NCI-H1930 (cell line): ENCODE measurements at places on chromosomes 1 and 21.

DNA sequence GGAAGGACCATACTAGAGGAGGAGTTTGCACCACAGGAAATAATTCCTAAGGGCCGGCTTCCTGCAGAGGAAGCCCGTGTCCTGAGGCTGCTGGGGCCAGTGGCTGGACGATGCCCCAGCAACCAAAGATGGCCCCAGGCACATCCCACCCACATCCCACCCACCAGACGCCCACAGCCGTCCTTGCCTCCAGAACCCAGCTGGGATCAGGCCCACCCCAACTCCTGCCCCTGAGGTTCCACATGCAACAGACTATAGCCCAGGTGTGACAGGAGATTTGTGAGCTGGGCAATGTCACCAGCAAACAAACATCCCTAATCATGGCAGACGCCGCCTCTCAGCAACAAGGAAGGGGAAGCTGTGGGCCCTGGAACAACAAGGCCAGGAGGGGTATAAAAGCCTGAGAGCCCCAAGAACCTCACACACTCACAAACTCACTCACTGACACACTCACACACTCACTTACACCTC is at the start of gene KRTAP10-9:
Gene KRTAP10-9 (plus strand): TSS at position 421 of the 471 bp plus-strand sequence. CDS start 79 bp downstream, outside the sequence.
- no peak for DNase-seq

GRCh38 chr1:163137556-163138265 is 65.0 kb downstream of the RGS5 start:
- no peak for DNase-seq

DNA sequence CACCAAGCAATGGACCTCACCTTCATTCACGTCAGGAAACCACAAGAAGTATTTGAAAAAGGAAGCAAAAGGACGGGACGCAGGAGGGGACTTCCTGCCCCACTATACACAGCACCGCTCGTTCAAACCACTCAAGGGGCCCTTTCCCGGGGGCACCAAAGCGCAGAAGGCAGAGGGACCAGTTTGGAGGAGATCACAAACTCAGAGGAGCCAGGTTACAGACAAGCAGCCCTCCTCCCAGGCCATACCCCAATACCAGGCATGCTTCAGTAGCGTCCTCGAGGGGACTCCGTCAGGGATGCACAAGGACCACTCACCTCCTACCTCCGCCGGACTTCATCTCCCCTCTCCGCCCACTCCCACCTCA is 685 bp downstream of the CRTC2 start:
- no peak for DNase-seq

- no peak for DNase-seq
Measured at GRCh38 chr21:17359781-17360180, 153.1 kb upstream of the CXADR start.

- DNase-seq, result no peak
Measured at GRCh38 chr1:160631983-160632625, 14.7 kb downstream of the SLAMF1 start.

GRCh38 chr1:241167121-241167630 is 189.8 kb downstream of the RGS7 start:
- DNase-seq, result no peak

GRCh38 chr21:27104846-27105431 is 138.1 kb upstream of the ADAMTS5 start:
- no peak for DNase-seq

GRCh38 chr1:119808491-119808890 is 2.8 kb downstream of the REG4 start:
- DNase-seq, result no peak

- DNase-seq, result no peak
Measured at GRCh38 chr1:156118177-156118868, 3.8 kb downstream of the LMNA start.

DNA sequence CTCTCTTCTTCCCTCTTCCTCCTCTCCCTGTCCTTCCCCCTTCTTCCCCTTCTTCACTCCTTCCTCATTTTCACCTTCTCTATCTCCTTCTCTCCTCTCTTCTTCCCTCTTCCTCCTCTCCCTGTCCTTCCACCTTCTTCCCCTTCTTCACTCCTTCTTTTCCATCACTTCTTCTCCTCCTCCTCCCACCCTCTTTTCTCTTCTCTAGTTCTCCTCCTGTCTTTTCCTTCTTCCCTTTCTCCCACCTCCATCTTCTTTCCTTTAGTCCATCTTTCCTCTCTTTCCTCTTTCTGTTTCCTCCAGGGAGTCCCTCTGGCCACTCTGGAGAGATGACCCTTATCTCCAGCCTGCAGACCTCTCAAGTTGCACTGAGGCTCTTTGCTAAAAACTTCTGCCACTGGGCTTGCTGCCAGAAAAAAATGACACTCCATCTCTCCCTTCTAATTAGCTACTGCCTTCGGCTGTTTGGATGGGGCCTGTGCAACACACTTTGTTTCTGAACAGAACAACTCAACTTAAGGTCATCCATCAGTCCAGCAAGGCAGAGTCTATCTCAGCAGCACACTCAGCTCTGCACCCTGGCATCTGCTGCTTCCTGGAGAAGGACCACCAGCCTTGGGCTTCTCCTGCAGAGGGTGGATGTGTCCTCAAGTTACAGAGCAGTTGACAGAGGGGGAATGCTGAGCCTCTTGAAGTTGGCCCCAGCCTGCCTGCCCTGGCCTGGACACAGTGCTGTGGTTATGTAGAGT is 538.8 kb downstream of the MATN1 start:
- no peak for DNase-seq

DNA sequence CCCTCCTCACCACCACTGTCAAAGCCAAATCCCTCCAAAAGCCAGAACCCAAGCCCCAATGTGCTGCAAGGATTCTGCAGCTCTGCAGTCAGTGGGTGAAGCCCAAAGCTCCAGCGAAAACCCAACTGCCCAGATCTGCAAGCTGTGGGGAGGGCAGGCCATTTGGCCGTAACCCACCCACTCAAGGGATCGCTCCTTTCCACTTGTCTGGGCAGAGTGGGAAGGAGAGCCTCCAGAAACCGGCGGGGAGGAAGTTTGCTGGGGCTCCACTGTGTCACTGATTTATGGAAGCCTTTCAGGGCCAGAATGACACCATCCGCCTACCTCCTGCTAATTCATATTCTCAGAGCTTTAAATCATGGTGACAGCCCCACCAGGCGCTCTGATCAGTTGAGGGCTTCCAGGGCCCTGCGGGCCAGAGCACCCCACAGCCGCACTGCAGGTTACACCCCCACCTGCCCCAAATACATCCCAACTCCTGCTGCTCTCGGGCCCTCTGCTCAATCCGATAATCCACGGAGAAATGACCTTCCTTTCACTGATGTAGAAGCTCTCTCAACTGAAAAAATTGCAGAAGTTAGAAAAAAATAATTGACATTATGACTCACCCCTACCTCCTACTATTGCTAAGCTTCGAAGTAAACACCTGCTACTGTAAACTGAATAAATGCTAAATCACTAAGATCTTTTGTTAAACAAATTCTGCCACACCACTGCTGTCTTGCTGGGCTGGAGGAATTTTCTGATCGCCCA is 40.6 kb upstream of the RAB4A start:
- DNase-seq, result no peak

DNA sequence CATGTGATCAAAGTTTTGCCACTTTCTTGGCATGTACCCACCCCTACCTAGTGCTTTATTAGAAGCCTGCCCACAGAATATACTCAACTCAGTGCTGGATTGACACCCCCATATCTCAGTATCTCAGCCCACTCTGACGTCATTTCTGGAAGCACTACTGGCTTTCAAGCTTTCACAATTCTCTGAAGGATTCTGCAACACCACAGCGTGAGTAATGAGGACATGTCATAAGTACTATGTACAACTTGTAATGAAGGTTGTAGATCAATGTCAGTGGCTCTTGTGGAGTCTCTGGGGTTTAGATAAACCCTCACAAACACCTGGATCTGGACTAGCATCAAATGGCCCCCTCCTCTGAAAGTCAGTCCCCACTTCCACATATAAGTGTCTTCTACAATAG is 57.2 kb downstream of the TNFSF4 start:
- DNase-seq, result no peak

DNA sequence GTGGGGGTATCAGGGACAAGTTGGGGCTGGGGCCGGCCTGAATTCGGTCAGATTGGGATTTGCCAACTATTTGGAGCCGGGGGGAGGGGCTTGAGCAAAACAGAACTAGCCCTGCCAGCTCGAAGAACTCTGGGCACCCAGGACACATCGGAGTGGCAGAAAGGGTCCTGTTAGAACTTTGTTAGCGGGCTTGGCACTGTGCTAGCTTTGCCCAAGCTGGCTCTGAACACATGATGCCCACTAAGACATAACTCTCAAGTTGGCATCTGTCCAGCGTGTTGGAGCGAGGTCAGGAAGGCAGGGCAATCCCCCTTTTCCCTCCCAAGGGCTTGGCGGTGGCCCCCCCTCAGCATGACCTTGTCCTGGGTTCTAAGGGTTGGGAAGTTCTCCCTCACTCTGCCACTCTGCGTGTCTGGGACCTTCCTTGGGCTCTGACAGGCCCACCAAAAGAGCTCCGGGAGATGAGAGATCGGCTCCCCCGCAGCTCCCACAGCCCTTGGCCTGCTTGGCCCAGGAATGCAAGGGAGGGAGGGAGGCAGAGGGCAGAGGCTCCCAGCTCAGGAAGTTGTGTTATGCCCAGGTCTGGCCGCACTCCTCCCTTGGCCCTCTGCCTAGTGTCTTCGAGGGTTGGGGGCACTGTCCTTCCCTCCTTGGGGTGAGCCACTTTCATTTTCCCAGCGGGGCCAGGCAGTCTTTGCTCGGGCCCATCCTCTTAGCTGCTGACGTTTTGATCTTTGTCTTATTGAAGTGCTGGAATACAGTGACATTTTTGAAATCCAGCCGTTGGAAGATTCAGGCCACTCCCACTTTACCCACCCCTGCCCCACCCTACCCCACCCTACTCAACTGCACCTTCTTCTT is 1.2 kb downstream of the LMNA start:
- no peak for DNase-seq

GRCh38 chr1:63157085-63157484 is 165.3 kb upstream of the FOXD3 start:
- DNase-seq, result no peak

DNA sequence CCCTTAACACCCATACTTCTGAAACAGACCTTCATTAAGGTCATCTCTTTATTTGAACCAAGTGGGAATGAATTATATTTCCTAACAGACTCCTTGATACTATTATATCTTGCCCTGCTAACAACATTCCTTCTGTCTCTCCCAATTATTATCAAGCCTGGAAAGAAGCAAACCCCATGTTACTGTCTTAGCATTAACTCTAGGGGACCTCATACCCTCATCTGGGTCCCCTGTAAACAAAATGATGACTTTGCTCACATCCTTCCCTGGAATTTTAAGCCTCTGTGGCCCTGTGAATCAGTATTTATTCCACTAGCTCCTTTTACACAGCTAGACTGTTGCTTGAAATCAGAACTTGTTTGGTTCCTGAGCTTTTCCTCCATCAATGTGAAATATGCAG is 38.3 kb upstream of the BCL10 start:
- no peak for DNase-seq

DNA sequence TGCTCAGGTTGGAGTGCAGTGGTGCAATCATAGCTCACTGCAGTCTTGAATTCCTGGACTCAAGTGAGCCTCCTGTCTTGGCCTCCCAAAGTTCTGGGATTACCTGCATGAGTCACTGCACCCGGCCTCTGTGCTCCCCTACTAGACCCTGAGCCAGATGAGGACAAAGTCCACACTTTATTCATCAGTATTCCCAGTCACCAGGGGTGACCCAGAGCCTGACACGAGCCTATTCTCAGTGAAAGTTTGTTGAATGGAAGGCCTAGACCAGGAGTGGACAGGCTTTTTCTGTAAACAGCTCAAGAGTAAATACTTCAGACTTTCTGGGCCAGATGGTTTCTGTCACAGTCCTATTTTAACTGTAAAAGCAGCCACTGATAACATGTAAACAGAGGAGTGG is 68.2 kb downstream of the MAB21L3 start:
- DNase-seq, result no peak

GRCh38 chr21:25496825-25497482 is 110.3 kb downstream of the MRPL39 start:
- no peak for DNase-seq

GRCh38 chr1:234745844-234746797 is 136.1 kb upstream of the IRF2BP2 start:
- DNase-seq, result no peak

DNA sequence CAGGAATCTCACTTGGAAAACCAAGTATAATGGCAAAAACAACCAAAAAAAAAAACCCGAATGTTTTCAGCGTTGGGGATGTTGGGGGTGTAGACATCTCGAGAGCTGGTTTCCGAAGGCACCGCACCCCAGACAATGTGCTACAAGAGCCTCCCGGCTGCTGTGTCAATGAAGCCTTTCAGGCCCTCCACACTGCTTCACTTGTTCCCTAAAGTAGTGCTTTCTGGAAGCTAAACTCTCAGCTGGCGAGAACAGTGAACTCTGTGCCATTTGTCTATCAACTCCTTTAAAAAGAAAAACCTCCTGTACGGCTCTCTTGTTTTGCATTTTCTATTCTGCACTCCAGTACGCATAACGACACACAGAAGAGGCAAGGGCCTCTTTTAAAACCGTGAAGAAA is 32.5 kb downstream of the PLEKHO1 start:
- no peak for DNase-seq

- no peak for DNase-seq
Measured at GRCh38 chr1:147608596-147608995, 61.7 kb downstream of the ACP6 start.

DNA sequence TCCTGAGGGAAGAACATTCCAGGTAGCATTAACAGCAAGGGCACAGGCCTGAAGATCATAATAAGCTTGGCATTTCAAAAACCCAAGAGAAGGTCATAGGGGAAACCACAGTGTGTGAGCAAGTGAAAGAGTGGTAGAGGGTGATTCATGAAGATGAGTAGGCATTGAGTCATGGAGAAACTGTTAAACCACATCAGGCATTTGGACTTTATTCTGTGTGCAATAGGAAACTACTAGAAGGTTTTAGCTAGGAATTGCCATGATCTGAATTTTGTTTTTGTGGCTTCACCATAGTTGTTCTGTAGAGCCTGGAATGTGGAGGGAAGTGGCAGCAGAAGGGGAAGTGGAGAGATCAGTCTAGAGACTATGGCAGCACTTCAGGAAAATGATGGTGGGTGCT is 359.0 kb upstream of the PTBP2 start:
- DNase-seq, result no peak

DNA sequence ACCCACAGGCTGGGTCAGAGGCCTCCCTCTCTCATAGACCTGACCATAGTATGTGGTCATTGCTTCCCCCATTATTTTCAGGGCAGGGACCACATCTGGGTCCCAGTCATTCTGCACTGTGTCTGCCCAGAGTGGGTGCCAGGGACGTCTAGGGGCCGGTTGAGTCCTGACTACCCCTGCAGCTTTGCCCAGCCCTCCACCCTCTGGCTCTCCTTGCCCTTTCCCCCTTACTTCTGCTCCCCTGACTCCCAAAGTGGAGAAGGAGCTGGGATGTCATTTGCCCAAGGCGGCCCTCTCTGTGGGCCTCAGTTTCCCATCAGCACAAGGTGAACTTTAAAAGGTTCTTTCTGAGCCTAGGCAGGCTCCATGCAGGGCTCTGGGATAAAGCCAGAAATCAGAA is 4.3 kb upstream of the TTC22 start:
- no peak for DNase-seq

DNA sequence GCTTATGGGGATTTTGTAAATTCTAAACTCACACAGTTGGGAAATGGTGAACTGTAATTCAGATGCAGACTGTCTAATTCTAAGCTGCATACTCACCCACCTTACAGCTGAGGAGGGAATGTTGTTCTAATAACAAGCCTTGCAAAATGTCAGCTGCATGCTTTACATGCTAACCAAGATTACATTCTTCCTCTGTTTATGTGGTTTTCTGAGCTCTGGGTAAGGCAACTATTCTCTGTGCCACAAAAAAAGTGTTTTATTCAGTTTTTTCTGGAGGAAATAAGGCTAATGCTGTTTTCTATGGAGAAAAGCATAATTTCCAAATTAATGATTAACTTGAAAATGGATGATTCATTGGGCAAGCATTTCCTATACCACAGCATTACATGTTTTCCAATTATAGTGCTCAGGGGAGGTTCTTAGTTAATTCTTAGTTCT is 64.9 kb downstream of the RGS13 start:
- DNase-seq, result no peak
